ENCODE measurements at places on chromosomes 6 and 20.

GRCh38 chr20:11901127-11901526 is 16.6 kb upstream of the BTBD3 start:
- DNase-seq, result peak; percentile 92

DNA sequence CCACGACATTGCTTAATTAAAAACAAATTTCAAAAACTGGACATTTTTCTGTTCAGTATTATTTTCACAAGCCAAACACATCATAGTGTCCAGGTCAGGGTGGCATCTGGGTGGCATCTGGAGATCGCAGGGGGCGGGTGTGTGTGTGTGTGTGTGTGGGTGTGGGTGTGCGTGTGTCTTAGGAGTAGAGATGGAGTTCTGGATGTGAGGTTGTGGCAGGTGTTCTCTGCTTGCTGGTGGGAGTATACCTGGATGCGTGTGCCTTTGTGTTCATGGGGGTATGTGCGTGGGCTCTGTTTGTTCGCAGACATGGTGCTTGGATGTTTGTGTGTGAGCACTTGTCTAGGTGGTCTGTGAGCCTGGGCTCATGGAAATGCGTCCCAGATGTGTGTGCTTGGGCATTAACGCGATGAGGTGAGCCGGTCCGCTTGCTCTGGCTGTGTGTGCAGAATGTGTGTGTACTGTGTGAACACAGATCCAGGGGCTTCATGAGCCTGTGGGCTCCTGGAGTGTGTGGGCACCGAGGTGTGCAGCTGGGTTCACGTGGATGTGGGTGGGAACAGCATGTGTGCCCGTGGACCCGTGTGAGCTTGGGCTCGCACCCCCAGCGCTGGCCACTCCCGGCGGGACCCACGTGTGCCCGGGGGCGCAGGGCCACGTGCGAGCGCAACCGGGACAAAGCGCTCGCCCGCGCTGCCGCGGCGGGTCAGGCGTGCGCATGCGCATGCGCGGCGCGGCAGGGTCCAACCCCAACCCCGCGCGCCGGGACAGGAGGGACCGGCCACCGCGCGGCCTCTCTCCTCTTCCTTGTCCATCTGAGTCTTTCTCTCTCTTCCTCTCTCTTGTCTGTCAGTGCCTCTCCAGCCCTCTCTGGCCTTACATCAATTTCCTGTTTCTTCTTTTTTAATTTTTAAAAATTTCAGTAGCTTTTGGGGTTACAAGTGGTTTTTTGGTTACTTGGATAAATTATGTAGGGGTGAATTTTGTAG is 60.4 kb downstream of the SRC start:
- peak; percentile 18 for DNase-seq

- no peak for DNase-seq
Observed at GRCh38 chr6:84450018-84450417, 222.6 kb upstream of the CEP162 start.

DNA sequence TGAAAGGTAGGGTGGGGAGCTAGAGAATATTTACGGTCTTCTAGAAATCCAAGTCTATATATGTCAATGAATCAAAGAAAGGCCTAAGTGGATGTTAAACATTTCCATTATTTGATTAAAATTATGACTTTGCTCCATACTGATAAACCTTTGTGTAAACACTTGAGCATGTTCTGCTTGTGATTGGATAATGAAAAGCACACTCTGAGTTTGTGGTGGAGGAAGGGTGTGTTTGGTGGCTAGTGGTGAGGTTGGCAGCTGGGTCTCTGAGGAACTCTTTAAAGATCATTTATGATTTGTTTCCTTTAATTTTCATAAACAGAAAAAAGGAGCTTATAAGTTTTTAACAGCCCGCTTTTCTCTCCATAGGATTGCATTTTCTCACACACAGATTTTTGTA is 84.7 kb downstream of the RFPL4B start:
- no peak for DNase-seq

DNA sequence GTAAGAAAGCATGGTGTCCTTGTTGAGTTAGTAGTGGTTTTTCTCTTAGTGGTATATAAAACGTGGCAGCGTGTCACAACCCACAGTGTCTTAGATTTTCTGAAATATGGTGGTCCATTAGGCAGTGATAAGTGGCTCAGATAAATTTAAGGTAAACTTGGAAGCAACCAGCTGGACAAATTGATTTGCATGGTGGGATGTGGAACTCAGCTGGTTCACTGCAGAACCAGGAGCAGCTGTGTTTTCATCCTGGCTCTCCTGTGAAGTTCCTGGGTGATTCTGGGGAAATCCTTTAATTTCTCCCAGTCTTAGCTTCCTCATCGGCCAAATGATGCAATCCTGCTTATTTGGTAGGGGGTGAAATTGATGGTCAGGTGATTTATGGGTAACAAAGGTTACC is 32.9 kb upstream of the EEF1E1 start:
- no peak for DNase-seq

DNA sequence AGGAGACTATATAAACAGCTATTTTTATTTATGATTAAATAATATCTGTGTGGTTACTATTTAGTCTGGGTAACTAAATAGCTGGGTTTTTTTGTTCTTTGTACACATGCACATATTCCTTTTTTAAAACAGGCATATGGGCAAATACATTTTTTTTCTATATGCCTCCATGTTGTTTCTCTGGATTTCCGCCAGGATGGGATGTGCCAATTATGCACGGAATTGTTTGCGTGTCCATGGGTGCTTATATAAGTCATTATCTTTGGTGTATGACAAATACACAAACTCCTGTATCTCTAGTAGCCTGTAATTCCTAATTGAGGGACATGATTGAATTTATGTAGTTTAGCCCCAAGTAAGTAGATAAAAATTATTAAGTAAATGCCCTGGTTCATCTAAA is 226.9 kb downstream of the BCKDHB start:
- DNase-seq, result no peak

DNA sequence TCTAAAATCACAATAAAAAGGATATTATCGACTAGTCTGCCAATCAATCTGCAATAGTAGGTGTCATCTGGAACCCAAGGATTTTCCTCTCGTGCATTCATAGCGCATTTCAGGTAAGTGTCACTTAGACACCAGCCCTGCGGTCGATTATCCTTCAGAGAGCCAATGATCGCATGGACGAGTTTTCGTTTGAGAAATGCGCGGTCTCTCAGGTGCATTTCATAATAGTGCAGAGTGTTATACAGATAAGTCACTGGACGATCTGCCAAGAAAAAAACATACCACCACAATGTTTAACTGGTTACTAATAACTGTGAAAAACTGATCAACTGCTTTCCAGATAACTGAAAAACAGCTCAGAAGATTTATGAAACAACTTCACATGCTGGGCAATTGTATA is 21.0 kb downstream of the ARG1 start:
- no peak for DNase-seq

GRCh38 chr20:57596998-57597939 is 23.0 kb downstream of the ZBP1 start:
- peak; percentile 24 for DNase-seq

- DNase-seq, result no peak
Observed at GRCh38 chr6:170462366-170463020, 90.6 kb downstream of the PSMB1 start.

DNA sequence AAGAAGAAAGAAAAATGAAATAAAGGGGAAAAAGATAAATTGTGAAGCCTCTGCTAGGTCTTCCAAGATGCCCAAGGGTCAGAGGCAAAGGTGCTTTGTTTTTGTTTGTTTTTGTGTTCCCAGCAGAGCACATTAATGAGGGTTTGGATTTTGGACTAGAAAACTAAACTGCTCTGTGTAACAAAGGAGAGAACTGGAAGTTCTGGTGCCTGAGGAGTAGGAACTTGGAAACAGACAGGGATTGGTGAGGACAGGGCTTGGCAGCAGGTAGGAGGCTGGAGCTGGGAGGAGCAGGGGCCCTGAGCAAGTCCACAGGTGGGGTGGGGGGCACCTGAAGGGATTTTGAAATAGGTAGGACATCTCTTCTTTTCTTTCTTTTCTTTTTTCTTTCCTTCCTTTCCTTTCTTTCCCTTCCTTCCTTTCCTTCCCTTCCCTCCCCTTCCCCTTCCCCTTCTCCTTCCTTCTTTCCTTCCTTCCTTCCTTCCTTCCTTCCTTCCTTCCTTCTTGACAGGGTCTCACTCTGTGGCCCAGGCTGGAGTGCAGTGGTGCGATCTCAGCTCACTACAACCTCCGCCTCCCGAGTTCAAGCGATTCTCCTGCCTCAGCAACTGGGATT is 15.3 kb upstream of the ABRACL start:
- DNase-seq, result no peak

GRCh38 chr6:89082486-89082891 is 1.9 kb downstream of the PNRC1 start:
- DNase-seq, result peak; percentile 66
